ENCODE measurements at places on chromosomes 1 and 21.

DNA sequence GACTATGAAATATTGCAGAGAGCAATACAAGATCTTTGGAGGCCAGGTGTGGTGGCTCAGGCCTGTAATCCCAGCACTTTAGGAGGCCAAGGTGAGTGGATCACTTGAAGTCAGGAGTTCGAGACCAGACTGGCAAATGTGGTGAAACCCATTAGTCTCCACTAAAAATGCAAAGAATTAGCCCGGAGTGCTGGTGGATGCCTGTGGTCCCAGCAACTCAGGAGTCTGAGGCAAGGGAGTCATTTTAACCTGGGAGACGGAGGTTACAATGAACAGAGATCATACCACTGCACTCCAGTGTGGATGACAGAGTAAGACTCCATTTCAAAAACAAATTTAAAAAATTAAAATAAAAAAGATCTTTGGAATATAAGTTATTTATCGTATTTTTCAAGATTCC lies 76.6 kb downstream of the PRKAB2 start:
- DNase-seq = no peak

DNA sequence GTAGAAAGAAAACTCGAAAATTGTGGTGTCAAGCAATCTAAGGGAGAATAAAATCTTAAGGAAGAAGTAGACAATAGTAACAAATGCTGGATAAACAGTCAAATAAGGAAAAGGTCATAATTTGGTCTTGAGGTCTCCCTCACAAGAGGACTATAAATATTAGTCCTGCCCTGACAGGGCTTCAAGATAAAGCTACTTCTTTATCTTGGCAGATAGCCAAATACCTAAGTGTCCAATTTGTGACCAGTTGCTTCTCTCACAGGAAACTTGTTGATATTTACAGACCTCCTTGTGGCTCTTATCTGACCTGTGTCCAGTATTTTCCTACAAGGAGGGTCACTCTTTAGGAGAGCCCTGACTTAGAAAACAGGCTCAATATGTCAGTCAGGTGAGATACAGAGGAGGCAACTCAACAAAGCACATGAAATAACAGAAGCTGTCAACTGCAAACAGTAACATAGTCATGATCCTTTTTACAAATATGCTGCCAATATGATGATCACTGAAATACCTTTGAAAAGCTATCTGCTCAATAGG lies 88.8 kb downstream of the TNNI3K start:
- DNase-seq = no peak

GRCh38 chr1:43058545-43059360 lies 100.1 kb upstream of the SLC2A1 start:
- DNase-seq = no peak

DNA sequence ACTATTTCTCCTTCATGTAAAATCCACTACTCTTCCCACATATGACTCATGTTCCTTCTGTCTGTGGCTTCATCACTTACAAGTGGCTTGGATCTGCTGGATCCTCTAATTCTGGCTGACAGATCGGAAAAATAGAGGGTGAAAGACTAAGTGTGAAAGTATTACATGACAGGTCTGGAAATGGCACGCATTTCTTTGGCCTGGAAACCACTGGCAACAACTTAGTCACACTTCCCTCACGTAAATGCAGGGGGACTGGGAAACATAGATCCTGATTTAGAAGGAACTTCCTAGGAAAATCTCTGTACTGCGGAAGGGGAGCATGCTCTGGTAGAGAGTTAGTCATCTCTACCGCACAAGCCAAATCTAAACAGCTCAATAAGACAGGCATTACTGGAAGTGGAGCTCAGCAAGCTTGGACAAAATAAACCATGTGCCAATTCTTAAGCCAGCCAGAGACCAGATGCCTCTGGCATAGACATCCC lies 305.4 kb upstream of the PTBP2 start:
- no peak for DNase-seq

GRCh38 chr1:178485541-178485981 lies 11.2 kb downstream of the CLEC20A start:
- DNase-seq = no peak

GRCh38 chr1:190762325-190762724 lies 284.7 kb upstream of the BRINP3 start:
- DNase-seq = no peak

GRCh38 chr1:57420981-57421785 lies 2.7 kb downstream of the DAB1 start:
- DNase-seq = no peak

Data from NCI-H2081 treated with DMSO at 0.1 percent for 48 hours (cell line).